T-helper 22 cell (primary cell): ENCODE measurements at places on chromosomes 7 and 10.

DNA sequence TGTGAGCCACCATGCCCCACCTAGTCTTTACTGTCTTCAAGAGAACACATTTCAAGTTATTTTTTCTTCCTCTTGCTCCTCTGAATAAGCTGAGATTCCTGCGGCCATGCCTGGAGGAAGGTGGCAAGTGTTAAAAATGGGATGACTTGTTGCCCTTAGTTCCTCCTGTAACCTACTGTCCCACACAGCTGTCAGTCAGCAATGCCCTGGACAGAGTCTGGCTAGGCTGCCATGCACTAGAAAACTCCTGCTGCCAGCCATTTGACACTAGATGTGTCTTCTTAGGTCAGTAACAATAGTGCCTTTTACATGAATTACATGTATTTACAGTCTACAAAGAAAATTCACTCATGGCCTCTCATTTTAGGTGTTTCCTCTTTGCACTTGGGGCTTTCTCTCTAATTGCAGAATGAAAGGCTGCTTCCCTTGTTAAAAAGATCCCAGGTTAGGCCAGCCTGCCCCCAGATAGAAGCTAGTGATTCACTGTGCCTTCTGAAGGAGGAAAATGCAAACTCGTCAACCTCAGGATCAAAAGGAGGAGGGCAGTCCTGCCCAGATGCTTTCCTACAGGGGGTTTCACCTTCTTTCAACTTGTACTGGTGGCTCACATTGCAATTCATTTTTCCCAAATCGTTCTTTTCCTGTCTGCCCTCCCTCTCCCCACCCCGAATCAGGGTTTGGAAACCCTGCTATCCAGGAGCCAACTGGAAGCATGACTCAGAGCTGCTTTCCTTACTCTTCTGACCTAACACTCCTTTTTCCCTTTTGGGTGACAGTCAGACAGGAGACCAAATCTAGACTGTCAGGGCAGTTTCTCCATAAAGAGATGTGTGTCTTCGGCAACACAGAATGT is 136.6 kb downstream of the SPAG6 start:
- DNase-seq, result no peak

DNA sequence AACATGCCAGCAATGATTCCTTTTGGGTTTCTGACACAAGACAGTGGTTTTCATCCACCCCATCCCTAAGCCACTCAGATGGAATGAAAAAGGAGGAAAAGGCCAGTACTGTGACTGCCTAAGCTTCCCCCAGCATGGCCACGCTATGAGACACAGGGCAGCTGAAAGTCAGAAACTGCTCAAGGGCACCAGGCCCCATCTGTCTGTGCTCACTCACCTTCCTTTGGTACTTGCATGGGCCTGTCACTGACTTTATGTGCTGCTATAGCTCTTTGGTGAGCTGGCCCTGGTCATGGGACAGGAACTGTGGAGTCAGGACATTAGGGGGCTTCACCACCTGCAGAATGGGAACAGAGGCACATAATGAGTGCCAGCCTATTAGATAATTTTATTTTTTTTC is 21.2 kb upstream of the ACSM6 start:
- DNase-seq, result no peak

GRCh38 chr7:117470777-117471176 is 9.0 kb upstream of the CFTR start:
- no peak for DNase-seq

DNA sequence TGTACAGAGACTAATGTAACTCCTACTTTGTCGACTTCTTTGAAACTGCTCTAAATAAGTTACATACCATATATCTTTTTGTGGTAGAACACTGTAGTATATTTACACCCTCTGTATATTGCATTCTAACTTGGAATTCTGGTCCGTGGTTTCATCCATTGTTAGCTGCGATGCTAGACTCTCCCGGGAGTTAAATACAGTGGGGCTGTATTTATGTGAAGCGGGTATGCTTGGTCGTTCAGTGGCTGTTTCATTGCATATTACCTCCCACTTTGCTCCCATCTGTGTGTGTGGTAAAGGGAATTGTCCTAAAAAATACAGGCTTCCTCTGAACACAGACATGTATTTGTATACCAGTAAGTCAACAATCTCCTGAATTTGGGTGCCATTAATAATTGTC is 231.1 kb downstream of the SLC25A13 start:
- no peak for DNase-seq
